ENCODE measurements at places on chromosomes 4 and X. TPM values are rescaled to one million over a fixed set of nuclear protein-coding genes. Genes with fewer than 3 reads are reported as not detected.

The SHOX gene
- not detected for total RNA-seq

GRCh38 chr4:185018834-185019455, 655 bp downstream of the HELT start:
- no peak overlapping the region for H3K27ac ChIP-seq
- peaks cover 53% of the 10 kb centered on the region for H3K27me3 ChIP-seq
- H3K4me3 ChIP-seq, result no peak overlapping the region
- H3K36me3 ChIP-seq, result no peaks in the 10 kb centered on the region
- H3K4me1 ChIP-seq, result no peaks in the 10 kb centered on the region
- DNase-seq, result no peak

- no peaks in the 10 kb centered on the region for H3K27me3 ChIP-seq
- no peak overlapping the region for H3K27ac ChIP-seq
These were observed 35.7 kb downstream of the LDB2 start for GRCh38 chr4:16862697-16863096.

GRCh38 chrX:2705046-2705832, 14.1 kb downstream of the CD99 start:
- DNase-seq, result peak; percentile 23
- H3K27ac ChIP-seq, result peak overlapping the region; percentile 76
- peaks cover 10% of the 10 kb centered on the region for H3K4me1 ChIP-seq

DNA sequence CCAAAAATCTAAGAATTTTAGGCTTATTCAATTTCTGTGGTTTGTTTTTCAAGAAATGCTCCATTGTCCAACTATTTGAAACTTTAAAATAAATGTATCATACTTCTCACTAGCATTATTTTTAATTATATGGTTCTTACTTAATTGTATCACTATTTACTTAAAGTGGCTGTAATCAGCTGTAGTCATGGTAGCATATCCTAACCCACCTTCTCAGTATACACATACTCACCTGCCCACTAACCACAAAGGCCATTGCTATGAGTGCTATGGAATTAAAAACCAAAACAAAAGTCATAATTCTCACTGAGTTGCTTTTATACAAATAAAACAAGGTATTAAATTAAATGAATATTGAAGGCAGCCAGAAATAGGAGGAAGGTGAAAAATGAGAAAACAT, 5.0 kb downstream of the FBXO8 start:
- no peak overlapping the region for H3K4me3 ChIP-seq
- no peak for DNase-seq
- H3K27ac ChIP-seq, result no peak overlapping the region
- no peaks in the 10 kb centered on the region for H3K27me3 ChIP-seq

- no peak overlapping the region for H3K27ac ChIP-seq
- H3K4me3 ChIP-seq, result no peak overlapping the region
- DNase-seq, result peak; percentile 85
- no peaks in the 10 kb centered on the region for H3K36me3 ChIP-seq
These were observed 1295.8 kb upstream of the TENM3 start for GRCh38 chr4:180947425-180947824.

DNA sequence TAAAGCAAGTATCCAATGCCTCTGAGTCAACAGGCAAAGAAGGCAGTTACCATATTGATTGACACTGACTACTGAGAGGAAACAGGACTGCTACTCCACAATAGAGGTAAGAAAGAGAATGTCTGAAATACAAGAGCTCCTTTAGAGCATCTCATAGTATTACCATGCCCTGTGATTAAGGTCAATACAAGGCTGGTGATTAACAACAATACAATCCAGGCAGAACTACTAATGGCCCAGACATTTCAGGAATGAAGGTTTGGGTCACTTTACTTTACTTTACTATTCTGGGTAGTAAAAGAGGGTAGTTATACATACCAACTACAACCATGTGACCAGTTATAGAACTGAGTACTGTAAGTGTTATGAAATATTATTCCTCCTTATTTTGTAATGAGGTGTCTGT, 44.5 kb downstream of the BRWD3 start:
- no peak for DNase-seq
- no peaks in the 10 kb centered on the region for H3K4me1 ChIP-seq
- H3K4me3 ChIP-seq, result no peak overlapping the region
- H3K27me3 ChIP-seq, result no peaks in the 10 kb centered on the region

DNA sequence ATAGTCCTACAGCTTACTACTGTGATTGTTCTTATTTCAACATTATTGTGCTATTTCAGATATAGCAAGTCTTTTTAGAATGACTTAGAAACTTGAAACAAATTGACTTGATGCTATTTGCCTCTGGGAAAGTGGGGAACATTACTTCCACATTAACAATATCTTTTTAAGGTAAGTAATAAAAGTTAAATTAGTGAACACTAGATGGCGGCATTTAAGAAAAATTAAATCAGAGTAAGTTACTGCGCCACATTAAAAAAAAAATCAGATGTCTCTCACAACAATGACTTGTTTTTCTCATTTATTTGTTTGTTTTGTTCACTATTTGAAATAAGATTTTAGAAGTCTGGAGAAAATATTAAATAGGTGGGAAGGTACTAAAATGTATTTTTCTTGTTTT, 1026.9 kb upstream of the SLIT2 start:
- H3K4me1 ChIP-seq, result no peaks in the 10 kb centered on the region
- H3K27ac ChIP-seq, result no peak overlapping the region
- no peak overlapping the region for H3K4me3 ChIP-seq
- DNase-seq, result peak; percentile 70
- no peaks in the 10 kb centered on the region for H3K36me3 ChIP-seq

DNA sequence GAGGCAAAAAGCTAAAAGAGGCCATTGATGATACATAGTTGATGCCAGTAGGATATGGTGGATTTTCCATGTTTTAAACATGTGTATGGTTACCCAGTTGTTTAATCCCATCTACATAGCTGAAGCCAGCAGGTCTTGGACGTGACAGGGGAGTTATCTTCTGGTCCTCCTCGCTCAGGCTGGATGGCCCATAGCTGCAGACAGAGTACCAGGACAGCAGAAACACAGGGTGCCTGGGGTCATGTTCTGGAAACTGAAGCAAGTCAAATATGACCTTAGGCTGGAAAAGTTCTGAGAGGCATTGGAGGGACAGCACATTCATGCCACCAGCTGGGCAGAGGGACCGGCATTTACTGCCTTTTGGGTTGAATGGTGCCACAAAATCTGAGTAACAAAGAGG, 118.0 kb upstream of the GPC4 start:
- no peak for DNase-seq
- H3K4me3 ChIP-seq, result no peak overlapping the region
- H3K27ac ChIP-seq, result no peak overlapping the region
- H3K4me1 ChIP-seq, result peaks cover 2% of the 10 kb centered on the region
- H3K27me3 ChIP-seq, result no peaks in the 10 kb centered on the region

DNA sequence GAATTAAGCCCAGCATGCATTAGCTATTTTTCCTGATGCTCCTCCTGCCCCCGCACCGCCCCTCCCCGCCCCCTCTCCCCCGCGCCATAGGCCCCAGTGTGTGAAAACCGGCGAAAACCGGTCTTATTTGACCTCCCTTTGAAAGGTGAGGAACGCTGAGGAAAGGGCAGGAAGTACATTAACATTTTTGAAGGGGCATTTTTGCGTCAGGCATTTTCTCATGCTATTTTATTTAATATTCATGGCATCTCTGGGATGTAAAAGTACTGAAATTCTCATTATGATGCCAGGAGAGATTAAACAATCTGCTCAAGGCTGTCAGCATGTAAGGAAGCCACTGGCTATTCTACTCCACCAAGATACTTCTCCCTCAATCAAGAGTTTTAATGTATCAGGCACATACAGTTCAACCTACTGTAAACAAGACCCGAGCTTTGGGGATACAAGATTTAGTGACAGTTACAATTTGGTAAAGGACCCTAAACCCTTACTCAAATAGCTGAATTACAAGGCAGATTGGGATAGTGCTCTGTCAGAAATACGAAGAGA, 1.2 kb upstream of the NMU start:
- no peak overlapping the region for H3K4me3 ChIP-seq
- peaks cover 33% of the 10 kb centered on the region for H3K27me3 ChIP-seq
- H3K27ac ChIP-seq, result no peak overlapping the region
- no peak for DNase-seq

The MED14 gene
- 39.7 TPM for total RNA-seq

- H3K36me3 ChIP-seq, result no peaks in the 10 kb centered on the region
- H3K27ac ChIP-seq, result no peak overlapping the region
These were observed 36.1 kb upstream of the IRF2 start for GRCh38 chr4:184510401-184510800.

The MND1 gene
- total RNA-seq, result 0.94 TPM

GRCh38 chrX:39258331-39258730, 457.1 kb downstream of the MID1IP1 start:
- peaks cover 19% of the 10 kb centered on the region for H3K27me3 ChIP-seq
- no peaks in the 10 kb centered on the region for H3K4me1 ChIP-seq
- H3K27ac ChIP-seq, result no peak overlapping the region
- H3K4me3 ChIP-seq, result no peak overlapping the region
- H3K36me3 ChIP-seq, result no peaks in the 10 kb centered on the region
- DNase-seq, result peak; percentile 14

GRCh38 chr4:2263926-2264321, 2.0 kb upstream of the MXD4 start:
- no peak overlapping the region for H3K4me3 ChIP-seq
- H3K4me1 ChIP-seq, result peaks cover 13% of the 10 kb centered on the region
- H3K36me3 ChIP-seq, result no peaks in the 10 kb centered on the region

DNA sequence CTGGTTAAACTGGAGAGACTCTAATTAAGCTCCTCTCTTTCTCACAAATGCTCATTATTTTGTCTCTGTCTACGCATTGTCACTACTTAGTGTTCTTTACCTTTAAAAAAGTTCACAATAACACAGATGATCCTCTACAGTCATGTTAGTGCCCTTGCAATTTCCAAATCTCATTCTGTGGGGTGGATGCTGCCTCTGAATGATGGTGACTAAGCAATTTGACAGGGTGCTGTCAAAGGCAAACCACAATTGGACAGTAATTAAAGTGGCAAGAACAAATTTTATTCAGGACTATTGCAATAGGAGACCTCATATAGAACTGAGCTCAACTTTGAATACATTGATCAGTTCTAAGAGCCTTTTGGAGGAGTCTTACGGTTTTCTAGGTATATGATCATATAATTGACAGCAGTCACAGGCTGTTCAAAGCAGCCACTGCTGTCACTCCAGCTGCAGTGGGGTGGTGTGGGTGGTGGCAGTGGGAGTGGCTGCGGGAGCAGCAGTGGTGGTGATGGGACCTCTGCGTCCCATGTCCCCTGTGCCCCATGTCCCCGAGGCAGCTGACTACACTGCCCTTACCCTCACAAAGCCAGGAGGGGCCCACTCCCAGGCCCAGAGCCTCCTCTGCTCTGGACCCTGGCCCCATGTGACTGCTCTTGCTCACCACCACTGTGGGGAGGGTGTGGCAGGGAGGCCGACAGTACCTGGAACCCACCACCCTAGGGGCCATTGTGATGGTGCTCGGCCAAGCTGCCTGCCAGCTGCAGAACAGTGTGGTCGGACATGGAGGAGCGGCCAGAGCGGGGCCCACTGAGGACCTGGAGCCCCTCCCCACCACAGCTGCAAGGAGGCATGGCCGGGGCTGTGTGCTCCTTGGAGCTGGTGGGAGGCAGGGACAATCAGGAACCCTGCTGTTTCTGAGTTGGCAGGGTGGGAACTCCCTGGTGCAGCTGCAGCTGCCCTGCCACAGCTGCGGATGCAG, 30.4 kb upstream of the PAGE1 start:
- H3K27me3 ChIP-seq, result no peaks in the 10 kb centered on the region
- H3K27ac ChIP-seq, result no peak overlapping the region
- H3K4me3 ChIP-seq, result no peak overlapping the region
- H3K4me1 ChIP-seq, result no peaks in the 10 kb centered on the region
- DNase-seq, result no peak

DNA sequence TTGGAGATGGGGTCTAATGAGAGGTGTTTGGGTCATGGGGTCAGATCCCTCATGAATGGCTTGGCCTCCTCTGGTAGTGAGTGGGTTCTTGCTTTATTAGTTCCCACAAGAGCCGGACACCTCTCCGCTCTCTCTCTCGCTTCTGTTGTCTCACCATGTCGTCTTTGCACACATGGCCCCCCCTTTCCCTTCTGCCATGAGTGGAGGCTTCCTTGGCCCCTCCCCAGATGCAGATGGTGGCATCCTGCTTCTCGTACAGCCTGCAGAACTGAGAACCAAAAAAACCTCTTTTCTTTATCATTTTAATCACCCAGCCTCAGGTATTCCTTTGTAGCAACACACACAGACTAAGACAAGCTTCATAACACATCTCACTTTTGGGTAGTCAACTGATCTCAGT, 49.6 kb upstream of the SPRY1 start:
- H3K27ac ChIP-seq, result no peak overlapping the region
- DNase-seq, result no peak
- no peaks in the 10 kb centered on the region for H3K36me3 ChIP-seq

- H3K27me3 ChIP-seq, result no peaks in the 10 kb centered on the region
- no peak for DNase-seq
- no peak overlapping the region for H3K27ac ChIP-seq
- H3K36me3 ChIP-seq, result peaks cover 6% of the 10 kb centered on the region
- H3K4me1 ChIP-seq, result peaks cover 19% of the 10 kb centered on the region
These were observed 7.3 kb downstream of the MAEA start for GRCh38 chr4:1297023-1297395.

DNA sequence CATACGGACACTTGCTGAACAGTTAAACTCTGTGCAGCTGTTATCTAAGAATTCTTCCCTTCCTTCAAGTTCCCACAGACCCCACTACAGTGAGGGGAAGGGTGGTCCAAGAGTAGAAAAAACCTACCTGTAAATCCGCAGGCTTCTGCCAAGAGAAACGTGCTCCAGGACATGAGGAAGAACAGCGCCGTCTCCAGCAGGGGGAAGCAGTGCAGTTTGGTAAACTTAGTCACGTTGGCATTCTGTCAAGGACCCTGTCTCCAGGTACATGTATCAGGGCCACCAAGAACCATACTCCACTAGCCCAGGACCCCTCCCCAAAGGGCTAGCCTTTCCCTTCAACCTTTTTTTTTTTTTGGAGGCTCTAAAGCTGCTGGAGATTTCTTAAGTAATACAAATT, 79.9 kb downstream of the CHST7 start:
- peaks cover 2% of the 10 kb centered on the region for H3K27me3 ChIP-seq
- no peak for DNase-seq
- no peak overlapping the region for H3K27ac ChIP-seq
- no peaks in the 10 kb centered on the region for H3K4me1 ChIP-seq
- H3K36me3 ChIP-seq, result no peaks in the 10 kb centered on the region

DNA sequence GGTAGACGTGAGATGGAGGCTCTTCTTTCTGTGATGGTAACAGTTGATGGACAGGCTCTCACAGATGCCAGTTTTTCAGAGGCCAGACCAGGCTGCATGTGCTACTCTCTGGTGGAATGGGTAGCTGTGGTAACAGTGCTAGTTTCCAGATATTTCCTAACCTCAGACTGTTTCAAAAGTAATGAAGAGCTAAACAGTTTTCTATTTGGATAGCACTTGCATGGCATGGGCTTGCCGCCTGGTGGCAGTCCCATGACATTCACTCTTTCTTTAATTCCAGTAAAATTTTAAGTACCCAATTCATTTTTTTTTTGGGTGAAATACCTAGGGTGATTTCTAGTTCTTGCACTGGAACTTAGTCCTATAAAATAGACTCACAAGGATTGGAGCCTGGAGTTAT, 220.2 kb upstream of the MAD2L1 start:
- H3K4me3 ChIP-seq, result no peak overlapping the region
- no peak overlapping the region for H3K27ac ChIP-seq
- no peaks in the 10 kb centered on the region for H3K4me1 ChIP-seq
- H3K36me3 ChIP-seq, result no peaks in the 10 kb centered on the region
- H3K27me3 ChIP-seq, result no peaks in the 10 kb centered on the region

The CCDC149 gene
- total RNA-seq, result 21.1 TPM

The ATG4A gene
- 14.1 TPM for total RNA-seq

The NUDT10 gene
- total RNA-seq, result not detected
